ENCODE measurements at places on chromosomes 3 and 15. TPM values are rescaled to one million over a fixed set of nuclear protein-coding genes. Genes with fewer than 3 reads are reported as not detected.

The GALK2 gene
- 24.8 TPM for total RNA-seq

The SH3GL3 gene
- not detected for total RNA-seq

DNA sequence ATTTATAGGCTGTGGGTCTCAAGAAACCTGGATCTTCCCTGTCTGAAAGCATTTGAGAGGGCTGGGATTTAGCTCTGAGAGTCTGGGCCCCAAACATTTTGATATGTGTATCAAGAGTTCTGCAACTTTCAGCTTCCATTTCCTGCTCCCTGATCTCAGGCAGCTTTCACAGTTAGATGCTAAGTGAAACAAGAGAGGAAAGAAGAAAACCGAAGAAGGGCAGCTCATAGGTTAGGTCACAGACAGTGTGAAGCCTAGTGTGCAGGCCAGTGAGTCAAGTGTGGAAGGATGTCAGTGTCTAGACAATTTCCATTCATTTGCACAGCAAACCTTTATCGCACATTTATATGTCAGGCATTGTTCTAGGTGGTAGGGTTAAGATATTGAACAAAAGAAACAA lies 173.6 kb upstream of the PROK2 start:
- H3K36me3 ChIP-seq = no peaks in the 10 kb centered on the region
- H3K4me3 ChIP-seq = no peak overlapping the region
- no peak overlapping the region for H3K27ac ChIP-seq
- no peaks in the 10 kb centered on the region for H3K27me3 ChIP-seq
- no peak for DNase-seq

- H3K4me3 ChIP-seq = no peak overlapping the region
- no peaks in the 10 kb centered on the region for H3K36me3 ChIP-seq
- H3K4me1 ChIP-seq = no peaks in the 10 kb centered on the region
- H3K27me3 ChIP-seq = no peaks in the 10 kb centered on the region
Observed at GRCh38 chr15:99863550-99864198, 130.4 kb upstream of the LYSMD4 start.

The SLC22A13 gene
- 0.91 TPM for total RNA-seq

- H3K27me3 ChIP-seq = no peaks in the 10 kb centered on the region
- no peaks in the 10 kb centered on the region for H3K4me1 ChIP-seq
- no peak for DNase-seq
- no peaks in the 10 kb centered on the region for H3K36me3 ChIP-seq
- H3K4me3 ChIP-seq = no peak overlapping the region
Observed at GRCh38 chr3:154148541-154148940, 27.4 kb downstream of the ARHGEF26 start.

GRCh38 chr3:11530153-11530721 lies 113.5 kb downstream of the VGLL4 start:
- H3K36me3 ChIP-seq = no peaks in the 10 kb centered on the region
- H3K4me3 ChIP-seq = no peak overlapping the region
- H3K27ac ChIP-seq = no peak overlapping the region
- H3K4me1 ChIP-seq = no peaks in the 10 kb centered on the region
- DNase-seq = no peak

GRCh38 chr15:40702077-40702476 lies 7.1 kb downstream of the RAD51 start:
- no peaks in the 10 kb centered on the region for H3K36me3 ChIP-seq
- H3K4me1 ChIP-seq = no peaks in the 10 kb centered on the region
- H3K27ac ChIP-seq = no peak overlapping the region
- no peak overlapping the region for H3K4me3 ChIP-seq

Data from B cell (primary cell).